ENCODE measurements at places on chromosomes 2 and 18.

DNA sequence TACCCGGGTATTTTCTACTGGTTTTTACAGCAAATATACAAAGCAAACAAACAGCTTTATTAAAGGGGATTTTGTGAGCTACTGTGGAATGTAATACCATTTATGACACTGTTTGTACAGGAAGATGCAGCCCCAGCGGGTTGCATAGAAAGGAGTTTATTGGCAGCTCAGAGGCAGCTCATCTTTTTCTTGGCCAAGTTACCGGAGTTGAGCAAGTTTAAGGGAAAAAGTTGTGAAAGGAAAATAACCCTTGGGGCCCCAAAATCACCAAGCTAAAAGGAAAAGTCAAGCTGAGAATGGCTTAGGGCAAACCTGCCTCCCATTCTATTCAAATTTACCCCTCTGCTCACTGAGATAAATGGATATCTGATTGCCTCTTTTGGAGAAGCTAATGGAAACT is 60.8 kb downstream of the MOB4 start:
- no peak for DNase-seq

- DNase-seq: no peak
Observed at GRCh38 chr2:207352978-207353671, 176.6 kb upstream of the CREB1 start.

- no peak for DNase-seq
Observed at GRCh38 chr2:112686348-112687217, 34.2 kb upstream of the NT5DC4 start.

GRCh38 chr2:237745250-237745613 is 53.3 kb upstream of the RBM44 start:
- DNase-seq: no peak

GRCh38 chr18:74063557-74063956 is 84.1 kb downstream of the FBXO15 start:
- DNase-seq: no peak

DNA sequence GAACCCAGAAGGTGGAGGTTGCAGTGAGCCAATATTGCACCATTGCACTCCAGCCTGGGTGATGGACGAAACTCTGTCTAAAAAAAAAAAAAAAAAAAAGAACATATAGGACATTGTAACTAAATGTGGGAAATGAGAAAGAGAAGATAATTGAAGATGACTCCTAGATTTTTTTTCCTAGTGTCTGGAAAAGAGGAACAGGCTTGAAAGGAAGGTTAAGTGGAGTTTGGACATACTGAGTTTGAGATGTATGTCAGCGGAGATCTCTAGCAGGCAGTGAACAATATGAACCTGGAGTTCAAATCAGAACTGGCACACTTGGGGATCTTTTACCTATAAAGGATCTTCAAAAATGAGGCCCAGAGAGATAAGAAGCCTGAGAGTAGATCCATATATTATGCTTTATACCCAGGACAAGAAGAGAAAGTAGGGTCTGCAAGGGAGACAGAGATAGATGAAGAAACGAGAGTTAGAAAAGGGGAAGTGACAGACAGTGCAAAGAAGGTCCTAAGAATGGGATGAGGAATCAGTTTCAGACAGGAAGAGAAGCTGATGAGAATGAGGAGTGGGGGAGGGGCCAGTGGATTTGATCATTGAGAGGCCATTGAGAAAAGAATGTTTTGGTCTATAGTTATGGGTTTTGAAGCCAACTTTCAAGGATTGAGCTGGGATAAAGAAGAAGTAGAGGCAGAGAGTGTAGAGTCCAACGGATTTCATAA is 46.9 kb upstream of the CD28 start:
- DNase-seq: no peak

DNA sequence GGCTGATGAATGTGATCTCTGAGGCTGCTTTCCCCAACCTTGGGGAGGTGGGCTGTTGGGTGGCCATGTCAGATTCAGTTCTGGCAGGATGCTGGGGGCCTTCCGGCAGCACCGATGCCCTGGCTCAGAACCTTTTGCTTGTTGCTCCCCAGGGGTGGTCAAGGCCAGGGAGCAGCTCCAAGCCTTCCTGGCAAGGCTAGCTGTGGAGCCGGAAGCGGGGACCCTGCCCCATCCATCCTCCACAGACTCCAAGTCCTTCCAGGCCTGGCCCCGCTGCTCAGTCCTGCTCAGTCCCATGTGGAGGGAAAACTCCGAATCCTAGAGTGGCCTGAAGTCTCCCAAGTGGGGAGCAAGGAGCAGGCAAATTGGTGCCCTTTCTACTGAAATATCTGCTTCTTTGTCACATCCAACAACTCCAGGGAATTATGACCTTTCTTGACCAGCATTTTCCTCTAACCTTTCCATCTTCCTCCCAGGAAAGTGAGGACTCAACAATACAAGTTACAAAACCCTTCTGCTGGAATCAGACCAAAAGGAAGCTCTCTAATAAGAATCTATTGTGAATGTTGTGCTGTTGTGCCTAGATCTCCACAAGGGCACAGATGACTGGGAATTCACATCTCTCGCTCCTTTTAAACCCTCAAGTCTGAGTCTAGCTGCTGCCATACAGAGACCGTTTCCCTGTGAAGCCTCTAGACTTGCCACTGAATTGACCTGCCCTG is 134.0 kb downstream of the MCFD2 start:
- no peak for DNase-seq

DNA sequence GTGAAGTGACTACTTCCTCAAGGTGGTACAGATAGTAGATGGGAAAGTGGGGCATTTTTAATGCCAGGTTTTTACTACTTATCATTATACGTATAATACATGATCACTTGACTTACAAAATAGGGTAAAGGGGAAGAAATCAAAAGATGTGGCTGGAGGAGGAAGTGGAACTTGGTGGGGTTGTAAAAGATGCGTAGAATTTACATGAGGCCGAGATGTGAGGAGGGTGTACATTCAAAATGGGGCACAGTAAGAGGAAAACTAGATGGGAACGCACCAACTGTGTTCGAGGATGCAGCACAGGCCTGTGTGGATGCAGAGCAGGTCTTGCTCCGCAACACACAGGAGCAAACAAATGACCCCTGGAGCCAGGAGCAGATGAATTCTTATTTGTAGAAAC is 403.3 kb downstream of the TXNL1 start:
- DNase-seq: no peak

DNA sequence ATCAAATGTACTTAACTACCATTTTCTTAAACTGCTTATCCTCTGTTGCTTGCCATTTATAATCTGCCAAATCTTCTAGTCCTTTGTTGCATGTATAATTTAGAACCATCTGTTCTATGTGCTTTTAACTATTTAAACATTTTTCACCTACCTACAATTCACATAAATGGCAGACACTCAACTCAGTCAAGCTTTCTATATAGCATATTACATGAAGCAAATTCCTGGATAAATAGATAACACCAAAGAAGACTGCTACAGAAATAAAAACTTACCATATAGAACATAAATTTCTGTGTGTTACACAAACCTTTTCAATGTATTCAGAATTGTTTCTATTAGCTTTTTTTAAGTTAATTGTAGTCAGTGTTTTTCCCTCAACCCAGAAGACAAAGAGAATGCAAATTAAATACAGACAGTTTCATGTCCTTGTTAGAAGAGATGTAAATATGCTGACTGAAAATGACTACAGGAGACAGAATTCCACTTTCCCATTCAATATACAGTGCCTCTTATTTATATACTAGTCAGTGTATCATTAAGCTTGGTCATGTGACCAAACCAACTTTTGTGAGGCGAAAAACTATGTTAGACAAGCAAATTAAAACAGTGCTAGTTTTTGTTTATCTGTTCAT is 2.6 kb downstream of the BAZ2B start:
- no peak for DNase-seq

DNA sequence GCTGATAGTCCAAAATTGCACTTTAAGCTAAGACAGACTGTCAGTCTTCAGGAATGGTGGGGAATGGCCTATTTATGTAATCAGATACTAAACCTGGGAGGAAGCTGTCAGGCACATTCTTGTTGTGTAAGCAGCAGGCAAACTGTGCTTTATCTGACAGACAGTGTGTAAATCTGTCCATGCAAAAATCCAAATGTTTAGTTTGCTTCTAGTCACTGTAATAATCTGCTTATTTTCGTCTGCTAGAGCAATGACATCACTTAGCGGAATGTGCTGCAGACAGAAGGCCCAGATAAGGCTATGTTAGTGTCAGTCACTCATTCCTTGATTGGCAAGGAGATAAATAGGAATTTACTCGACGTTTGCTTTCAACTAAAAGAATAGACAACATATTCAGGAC is 263.5 kb downstream of the ZNF407 start:
- no peak for DNase-seq

DNA sequence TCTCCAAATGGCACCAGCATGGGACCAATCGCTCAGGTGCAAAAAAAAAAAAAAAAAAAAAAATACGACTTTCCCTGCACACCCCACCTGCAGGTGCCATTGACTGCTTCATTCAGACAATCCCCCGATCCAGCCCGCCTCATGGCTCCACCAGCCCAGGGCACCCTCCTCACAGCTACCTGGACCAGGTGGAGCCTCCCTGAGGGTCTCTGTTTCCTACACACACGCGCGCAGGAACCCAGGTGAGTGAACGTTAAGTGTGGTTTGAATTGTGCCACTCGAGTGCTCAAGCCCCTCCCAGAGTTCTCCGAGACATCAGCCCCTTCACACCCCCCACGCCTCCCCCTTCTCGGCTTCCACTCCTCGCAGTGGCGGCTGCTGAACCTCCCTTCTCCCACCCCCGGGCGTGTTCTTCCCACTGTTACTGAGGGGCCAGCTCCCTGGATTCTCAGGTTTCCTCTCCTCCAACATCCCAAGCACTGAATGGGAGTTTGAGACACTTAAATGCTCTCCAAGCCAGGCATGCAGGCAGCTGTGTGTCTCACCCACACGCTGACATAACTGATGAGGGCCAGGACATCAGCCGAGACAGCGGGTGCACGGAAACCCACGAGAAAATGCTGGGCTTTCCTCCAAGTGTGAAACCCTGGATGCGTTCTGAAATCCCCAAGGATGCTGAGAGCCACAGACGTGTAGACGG is 88.8 kb upstream of the SNTG2 start:
- no peak for DNase-seq

DNA sequence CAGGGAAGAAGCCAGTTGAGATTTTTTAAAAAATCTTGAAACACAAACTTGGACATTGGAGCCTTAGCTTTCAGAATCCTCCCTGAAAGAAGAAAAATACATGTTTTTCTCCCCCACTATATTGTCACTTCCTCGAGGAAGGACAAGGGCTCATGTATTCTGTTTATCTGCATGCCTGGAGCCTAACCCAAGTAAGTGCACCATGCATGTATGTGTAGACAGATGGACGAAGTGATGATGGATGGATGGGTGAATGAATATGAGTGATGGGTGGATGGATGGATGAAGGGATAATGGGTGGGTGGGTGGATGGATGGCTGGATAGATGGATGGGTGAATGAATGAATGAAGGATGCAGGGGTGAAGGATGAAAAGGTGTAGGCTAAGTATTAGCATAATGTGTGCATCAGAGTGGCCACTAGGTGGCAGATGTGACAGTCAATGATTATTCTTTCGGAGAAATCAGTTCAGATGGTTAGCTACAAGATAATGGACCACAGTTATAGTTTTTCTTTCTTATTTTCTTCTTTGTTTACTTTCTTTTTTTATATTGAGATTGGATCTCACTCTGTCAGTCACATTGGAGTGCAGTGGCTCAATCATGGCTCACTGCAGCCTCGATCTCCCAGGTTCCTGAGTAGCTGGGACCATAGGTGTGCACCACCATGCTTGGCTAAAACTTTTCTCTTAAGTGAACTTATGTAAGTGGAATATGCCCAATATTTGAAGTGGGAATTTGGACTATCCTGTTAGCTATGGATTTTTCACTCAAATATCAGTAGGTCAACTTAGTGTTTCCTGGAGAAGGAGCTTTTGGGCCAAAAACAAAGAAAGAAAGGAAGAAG is 18.5 kb upstream of the CCDC93 start:
- DNase-seq: no peak

GRCh38 chr2:233303252-233303651 is 4.4 kb upstream of the SAG start:
- DNase-seq: no peak
